Fibroblast of skin of back (primary cell): ENCODE measurements at places on chromosomes 5 and 9.

- DNase-seq = no peak
Observed at GRCh38 chr5:78562001-78562400, 86.6 kb downstream of the LHFPL2 start.

DNA sequence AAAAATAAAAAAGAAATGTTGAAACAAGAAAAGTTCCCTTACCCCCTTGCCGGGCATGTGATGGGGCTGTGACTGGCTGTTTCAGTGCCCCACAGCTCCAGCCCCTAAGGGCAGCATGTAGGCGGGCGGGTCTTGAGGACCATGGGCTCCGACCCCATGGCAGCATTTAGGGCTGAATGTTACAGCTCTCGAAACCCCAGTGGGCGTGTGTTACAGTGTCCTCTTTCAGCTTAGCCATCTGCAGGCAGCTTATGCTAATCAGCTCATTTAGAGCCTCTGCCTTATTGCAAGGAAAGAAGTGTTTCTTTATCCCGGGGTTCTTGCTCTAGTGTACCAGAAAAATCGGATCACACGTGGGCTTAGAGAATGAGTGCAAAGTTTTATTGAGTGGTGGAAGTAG, 497.4 kb upstream of the CYLC2 start:
- DNase-seq = no peak

DNA sequence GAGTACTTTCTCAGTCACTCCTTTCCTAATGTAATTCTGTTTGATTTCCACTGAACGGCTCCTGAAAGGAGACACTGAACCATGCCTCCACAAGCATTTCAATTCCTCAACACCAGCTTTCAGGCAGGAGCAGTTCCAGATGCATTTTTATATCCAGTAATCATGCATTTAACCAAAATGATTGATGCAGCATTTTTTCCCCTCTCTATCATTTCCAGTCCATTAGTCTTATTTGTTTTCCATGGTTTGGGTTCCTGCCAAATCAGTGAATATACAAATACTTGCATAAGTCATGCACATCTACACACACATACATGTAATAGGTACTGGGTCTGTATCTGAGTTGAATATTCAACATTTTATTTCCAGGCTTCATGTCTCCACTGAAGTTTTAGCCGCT, 122.7 kb downstream of the GRIA1 start:
- DNase-seq = peak; percentile 72

DNA sequence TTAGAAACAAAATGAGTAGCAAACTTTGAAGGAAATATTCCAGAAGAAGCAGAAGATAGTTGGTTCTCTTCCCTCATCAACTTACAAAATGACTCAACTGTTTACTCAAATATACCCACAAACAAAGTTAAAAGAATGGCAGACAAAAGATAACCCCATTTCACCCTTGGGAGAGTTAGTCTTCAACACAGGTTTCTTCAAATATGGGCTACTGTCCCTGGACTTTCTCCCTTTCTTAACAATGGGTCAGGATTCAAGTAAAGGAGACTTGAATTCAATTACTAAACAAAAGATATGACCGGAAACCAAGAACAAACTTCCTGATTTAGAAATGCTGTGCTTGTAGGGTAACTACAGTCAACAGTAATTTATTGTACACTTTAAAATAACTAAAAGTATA, 14.2 kb downstream of the RFX3 start:
- no peak for DNase-seq
